SJSA1 (cell line): ENCODE measurements at places on chromosomes 1 and 21. TPM values are rescaled to one million over a fixed set of nuclear protein-coding genes. Genes with fewer than 3 reads are reported as not detected.

The GNAT2 gene
- total RNA-seq: 0.16 TPM in 1 of 2 replicates, not detected in the other

DNA sequence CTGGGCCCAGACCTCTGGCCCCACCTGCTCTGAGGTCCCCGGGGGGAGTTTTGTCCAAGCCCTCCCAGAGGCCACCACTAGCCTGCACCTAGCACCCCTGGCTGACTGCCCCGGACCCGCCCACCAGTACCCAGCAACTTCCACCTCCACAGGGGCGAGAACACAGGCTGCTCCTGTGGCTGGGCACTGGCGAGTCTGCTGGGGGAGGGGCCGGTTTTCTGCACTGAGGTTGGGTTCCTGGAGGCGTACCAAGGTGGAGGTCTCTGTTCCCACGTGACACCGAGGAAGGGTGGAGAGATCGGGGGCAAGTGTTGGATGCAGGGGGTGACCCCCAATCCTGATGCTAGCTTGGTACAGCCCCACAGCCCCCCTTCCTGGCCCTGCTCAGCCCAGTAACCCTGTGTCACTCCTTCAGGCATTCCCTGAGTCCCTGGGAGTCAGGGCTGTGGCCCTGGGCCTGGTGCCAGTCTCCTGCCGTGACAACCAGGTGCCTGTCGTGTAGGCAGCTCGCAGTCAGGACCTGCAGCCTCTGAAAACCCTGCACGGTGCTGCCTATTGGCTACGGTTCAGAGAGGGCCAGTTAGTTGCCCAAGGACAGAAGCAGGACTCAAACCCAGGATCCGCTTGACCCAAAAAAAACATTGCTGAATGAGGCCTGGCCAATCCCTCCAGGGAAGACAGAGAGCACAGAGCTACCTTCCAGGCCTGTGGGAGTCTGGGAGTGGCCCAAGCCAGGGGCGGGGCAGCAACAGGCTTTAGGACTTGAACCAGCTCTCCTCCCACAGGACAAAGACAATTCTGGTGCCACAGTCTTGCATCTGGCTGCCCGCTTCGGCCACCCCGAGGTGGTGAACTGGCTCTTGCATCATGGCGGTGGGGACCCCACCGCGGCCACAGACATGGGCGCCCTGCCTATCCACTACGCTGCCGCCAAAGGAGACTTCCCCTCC is 3.1 kb downstream of the ESPN start:
- no peak for DNase-seq

DNA sequence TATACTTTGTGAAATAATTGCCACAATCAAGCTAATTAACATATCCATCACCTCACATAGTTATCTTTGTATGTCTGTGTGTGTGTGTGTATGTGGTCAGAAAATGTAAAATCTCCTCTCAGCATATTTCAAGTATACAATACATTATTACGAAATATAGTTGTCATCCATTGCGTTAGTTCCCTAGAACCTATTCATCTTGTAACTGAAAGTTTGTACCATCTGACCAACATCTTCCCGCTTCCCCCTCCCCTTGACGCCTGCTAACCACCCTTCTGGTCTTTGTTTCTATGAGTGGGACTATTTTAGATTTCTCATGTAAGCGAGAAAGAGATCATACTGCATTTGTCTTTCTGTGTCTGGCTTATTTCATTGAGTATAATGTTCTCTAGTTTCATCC is 455.3 kb downstream of the KCNT2 start:
- DNase-seq: no peak

DNA sequence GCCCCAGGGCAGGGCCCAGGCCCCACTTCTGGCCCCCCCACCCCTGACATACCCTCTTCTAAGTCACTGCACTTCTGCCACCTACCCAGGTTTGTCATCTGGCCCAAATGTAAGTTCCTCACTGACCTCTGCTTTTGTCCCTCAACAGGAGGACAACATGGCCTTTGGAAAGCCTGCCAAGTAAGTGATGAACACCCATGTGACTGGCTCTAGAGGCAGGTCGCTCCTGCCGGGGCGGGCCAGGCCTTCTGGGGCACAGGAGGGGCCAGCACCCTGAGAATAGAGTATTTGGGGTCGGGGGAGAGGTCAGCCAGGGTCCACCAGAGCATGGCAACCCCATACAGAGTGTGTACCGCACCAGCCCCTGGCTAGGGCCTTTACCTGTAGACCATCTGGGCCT is 9.9 kb upstream of the SYTL1 start:
- DNase-seq: no peak

GRCh38 chr1:192003295-192004077 is 154.8 kb upstream of the RGS18 start:
- no peak for DNase-seq

DNA sequence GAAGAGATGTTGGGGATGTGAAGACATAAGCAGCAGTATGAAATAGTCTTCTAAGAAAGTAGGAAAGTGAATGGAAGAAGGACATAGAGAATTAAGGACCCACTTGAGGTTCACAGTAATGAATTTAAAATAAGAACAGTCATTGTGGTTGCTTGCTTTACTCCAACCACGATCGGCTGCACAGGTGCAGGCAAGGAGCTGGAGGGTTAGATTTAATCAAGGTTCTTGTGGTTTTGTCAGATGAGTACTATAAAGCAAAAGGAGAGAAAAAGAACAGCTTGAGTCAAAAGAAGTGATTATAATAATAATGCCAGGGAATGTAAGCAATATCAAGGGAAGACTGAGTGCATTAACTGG is 46.1 kb upstream of the RBM34 start:
- no peak for DNase-seq

GRCh38 chr1:94843430-94843829 is 23.3 kb downstream of the SLC44A3 start:
- no peak for DNase-seq

DNA sequence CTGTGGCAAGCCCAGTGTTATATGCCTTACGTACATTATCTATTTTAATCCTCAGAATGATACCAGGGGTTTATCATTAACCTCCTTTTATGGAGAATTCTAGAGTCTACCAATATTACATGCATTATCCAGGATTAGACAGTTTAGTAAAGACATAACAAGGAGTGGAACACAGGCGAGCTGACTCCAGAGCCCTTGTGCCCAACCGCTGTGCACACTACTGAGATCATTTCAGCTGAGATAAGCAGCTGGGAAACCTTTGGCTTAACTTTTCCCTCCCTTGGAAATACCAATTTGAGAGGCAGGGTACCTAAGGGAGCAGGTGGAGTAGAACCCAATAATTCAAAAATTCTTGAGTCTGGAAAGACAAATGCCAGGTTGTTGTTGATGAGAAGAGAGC is 59.8 kb upstream of the ATP1B1 start:
- no peak for DNase-seq

GRCh38 chr1:36380143-36380619 is 5.5 kb downstream of the STK40 start:
- no peak for DNase-seq

- DNase-seq: no peak
Measured at GRCh38 chr1:197435224-197435623, 167.2 kb downstream of the CRB1 start.

- DNase-seq: no peak
Measured at GRCh38 chr1:154765970-154766369, 104.1 kb downstream of the KCNN3 start.

DNA sequence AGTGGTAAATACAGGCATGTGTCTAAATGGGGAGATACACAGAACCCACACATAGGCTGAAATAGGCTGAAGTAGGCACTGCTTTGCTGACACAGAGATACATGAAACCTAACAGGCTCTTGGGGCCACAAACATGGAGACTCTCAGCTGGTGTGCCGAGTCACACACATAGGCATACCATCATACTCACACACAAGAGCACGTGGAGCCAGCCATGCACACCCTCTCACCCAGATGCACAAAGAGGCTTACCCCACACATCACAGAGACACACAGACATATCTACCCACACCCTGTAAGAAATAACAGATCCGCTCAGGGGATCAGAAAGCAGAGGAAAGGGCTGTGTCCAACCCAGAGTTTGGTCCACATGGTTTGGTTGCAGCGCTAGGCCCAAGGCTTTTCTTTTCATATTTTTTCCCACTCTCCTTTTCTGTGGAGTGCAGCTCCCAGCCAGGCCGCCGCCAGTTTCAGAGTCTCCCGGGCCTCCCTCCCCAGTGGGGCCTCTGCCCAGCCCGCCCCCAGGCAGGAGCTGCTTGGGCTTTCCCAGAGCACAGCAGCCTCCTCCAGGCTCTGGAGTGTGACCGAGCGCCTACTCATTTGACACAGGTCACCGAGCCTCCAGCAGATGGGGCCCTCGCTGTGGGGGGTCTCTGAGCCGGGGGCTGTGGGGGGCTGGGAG is 3.9 kb upstream of the POU3F1 start:
- no peak for DNase-seq

- no peak for DNase-seq
Measured at GRCh38 chr1:72636631-72637030, 354.3 kb upstream of the NEGR1 start.

- DNase-seq: no peak
Measured at GRCh38 chr1:185158800-185159199, 1.8 kb downstream of the SWT1 start.

- DNase-seq: no peak
Measured at GRCh38 chr1:8988618-8988967, 37.6 kb downstream of the SLC2A7 start.

The AMY1B gene
- total RNA-seq: not detected in 2 replicates

DNA sequence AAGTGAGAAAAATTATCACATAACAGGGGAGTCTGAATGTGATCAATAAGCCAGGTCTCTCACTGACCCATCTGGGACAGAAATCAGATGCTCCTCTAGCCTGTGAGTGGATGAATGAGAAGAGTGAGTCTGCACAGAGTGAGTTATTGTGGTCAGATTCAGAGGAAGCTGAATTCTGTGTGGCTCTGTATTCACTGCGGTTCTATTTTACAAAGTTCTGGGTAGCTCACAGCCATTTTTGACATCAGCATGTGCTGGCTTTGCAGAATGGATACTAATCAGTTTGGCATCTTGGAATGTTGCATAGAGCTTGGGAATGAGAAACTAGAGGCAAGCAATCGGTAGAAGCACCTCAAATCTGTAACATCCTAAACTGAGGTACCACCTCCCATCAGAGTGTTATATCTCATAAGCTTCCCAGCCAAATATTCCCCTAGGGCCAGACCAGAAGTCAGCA is 3.8 kb downstream of the COLGALT2 start:
- DNase-seq: no peak

DNA sequence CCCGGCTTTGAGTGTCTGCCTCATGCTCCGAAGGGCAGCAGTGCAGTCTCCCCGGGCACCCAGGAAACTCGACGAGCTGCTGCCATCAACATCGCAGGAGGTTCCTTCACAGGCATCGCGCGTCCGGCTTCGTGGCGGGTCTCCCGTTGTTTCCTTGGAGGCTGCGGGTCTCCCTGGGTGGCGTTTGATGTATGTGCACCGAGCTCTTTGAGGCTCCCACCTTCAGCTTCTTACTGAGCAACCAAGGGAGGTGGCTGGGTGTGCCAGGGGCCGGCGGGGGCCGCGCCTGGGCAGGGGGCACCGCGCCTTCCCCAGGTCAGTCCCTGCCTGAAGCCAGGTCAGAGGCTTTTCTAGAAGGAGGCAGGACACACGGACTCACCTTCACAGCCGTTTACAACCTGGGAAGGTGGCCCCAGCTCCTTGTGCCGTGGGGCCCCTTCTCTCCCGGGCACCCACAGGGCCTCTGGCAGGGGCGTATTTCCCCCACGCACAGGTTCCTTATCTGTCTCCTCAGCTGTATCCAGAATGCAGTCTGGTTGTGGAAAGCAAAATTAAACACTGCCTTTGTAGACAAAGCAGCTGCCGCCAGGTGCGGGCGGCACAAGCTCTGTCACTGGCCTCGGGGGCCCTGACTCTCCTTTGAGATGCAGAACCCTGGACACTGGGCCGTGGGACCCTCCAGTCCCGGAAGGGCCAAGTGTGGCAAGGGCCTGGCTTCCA is 21.7 kb upstream of the PEX10 start:
- DNase-seq: no peak

The KLHDC9 gene
- total RNA-seq: not detected in 2 replicates

DNA sequence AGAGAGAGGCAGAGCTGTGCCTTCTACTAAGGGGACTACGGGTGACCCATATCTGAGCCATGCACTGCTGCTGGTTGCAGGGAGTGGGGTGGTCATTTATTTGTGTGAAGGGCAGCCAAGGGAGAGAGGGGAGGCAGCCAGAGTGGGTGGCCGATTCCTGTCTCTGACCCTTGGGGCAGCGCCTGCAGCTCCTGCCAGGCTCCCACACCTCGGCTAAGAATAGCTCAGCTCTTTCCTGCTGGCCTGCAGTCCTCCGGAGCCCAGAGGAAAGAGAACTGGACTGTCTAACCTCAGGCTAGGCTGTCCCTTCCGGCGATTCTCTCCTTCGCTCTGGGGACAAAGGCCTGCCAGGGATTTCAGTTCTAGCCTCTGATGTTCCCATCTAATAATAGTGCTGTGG is 11.6 kb upstream of the CD34 start:
- DNase-seq: no peak

DNA sequence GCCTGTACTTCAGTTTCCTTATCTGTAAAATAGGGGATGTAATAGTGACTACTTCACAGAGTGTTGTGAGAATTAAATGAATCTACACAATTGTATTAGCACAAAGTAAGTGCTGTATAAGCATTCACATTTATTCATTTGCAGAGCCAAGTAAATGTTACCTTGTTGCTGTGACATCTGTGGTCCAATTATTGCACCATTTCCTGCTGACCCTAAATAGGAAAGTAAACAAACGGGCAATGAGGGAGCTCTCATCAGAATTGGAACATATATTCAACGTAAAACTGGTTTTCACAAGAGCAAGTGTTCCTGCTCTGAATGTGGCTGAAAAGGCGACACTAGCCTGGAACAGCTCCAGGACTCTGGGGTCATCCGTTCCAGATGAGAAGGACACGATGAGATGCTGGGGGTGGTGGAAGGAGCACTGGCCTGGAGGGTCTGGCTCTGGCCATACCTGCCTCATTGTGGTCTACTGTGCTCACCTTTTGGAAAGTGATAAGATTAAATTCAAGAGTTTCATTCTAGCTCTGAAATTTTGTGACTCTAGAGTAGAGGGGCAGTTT is 34.5 kb downstream of the PROX1 start:
- DNase-seq: no peak

- DNase-seq: no peak
Measured at GRCh38 chr1:65255656-65256050, 53.7 kb upstream of the DNAJC6 start.

The CENPL gene
- 37.8 and 56.2 TPM in 2 replicates for total RNA-seq

- DNase-seq: no peak
Measured at GRCh38 chr1:22800629-22801028, 90.0 kb downstream of the EPHB2 start.

- DNase-seq: no peak
Measured at GRCh38 chr1:168472223-168472622, 71.6 kb downstream of the XCL2 start.

GRCh38 chr1:158186180-158186579 is 5.5 kb downstream of the CD1D start:
- DNase-seq: no peak
